Stimulated activated CD8-positive, alpha-beta memory T cell treated with anti-CD3 and anti-CD28 coated beads, Interleukin-7, amount 100 ng/mL, for 48 hours (primary cell): ENCODE measurements at places on chromosomes 13 and 19.

DNA sequence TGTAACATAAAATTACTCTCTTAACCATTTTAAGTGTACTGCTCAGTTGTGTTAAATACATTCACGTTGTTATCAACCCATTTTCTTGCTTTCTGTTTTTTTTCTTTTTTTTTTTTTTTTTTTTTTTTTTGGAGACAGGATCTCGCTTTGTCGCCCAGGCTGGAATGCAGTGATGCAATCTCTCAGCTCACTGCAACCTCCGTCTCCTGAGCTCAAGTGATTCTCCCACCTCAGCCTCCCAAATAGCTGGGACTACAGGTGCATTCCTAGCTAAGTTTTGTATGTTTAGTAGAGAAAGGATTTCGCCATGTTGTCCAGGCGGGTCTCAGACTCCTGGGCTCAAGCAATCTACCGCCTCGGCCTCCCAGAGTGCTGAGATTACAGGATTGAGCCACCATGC lies 42.5 kb upstream of the C13orf42 start:
- DNase-seq: no peak

GRCh38 chr13:36453516-36453915 lies 21.2 kb downstream of the CCNA1 start:
- DNase-seq: no peak

DNA sequence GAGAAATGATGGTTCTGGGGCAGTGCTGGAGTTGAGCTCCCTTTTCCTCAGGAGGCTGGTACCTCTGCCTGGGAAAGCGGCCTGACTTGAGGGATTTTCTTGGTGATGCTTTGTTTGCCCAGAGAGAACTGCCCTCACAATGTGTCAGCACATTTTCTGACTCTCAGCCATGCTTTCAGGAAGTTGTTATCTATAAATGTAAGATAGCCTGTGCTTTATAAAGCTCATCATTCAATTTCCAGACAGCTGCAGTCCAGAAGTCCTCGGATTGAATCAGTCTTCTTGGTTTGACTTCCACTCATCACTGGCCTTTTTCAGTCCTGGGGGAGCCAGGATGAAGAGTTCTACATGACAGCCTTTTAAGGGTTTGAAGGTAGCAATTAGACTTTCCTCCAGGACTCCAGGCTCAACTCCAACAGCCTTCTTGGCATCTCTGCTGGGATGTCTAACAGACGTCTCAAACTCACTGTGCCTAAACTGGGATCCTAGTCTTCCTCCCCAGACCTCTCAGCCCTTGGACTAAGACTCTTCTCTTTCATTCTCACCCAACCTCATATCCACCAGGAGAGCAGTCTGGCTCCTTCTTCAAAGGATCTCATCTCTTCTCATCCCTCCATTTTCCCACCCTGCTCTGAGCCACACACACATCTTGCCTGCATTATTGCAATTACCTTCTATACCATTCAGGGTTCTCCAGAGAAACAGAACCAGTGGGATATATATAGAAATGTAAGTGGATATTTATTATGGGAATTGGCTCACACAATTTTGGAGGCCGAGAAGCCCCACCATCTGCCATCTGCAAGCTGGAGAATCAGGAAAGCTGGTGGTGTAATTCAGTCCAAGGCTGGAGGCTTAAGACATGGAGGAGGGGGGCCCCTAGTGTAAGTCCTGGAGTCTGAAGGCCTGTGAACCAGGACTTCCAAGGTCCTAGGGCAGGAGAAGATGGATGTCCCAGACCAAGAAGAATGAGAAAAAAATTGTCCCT lies 13.1 kb downstream of the ERICH6B start:
- DNase-seq: no peak

GRCh38 chr19:6103894-6104293 lies 6.4 kb downstream of the RFX2 start:
- no peak for DNase-seq

DNA sequence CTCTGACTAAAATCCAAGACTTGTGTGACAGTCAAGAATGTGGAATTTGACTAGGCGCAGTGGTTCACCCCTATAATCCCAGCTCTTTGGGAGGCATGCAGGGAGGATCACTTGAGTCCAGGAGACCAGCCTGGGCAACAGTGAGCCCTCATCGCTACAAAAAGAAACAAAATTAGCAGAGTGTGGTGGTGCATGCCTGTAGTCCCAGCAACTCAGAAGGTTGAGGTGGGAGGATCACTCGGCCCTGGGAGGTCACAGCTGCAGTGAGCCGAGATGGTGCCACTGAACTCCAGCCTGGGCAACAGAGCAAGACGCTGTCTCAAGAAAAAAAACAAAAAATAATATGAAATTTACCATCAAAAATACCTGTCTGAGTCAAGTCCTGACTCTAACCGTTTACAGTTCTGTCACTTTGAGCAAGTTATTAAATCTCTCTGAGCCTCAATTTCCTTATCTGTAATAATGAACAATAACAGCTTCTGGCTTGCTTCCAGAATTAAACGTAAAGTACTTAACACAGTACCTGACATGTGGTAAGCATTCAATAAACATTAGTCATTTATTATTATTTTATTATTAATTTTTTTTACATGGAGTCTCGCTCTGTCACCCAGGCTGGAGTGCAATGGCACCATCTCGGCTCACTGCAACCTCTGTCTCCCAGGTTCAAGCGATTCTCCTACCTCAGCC lies 204.6 kb upstream of the TSC22D1 start:
- no peak for DNase-seq

GRCh38 chr13:36736119-36736726 lies 62.4 kb downstream of the SERTM1 start:
- peak; percentile 2 for DNase-seq

- no peak for DNase-seq
Observed at GRCh38 chr13:111411919-111412650, 91.6 kb downstream of the TEX29 start.

GRCh38 chr19:47230054-47230920 lies 712 bp downstream of the BBC3 start:
- DNase-seq: no peak

- no peak for DNase-seq
Observed at GRCh38 chr13:106916329-106916976, 348.5 kb upstream of the ARGLU1 start.

DNA sequence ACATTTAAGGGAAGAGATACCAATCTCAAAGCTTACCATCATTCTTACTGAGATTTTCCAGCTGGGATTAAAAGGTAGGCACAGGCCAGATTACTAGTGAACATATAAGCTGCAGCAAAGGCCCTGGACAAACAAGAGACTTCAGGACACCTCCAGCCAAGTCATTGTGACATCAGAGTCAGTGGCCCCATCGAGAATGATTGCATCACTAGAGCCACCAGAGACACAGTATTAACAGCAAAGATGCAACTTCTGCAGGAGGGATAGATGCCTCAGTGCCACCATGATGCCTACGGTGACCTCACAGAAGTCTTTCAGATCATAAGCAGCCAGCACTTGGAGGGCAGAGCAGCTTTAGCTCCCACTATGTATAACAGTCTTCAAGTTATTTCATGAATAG lies 8.6 kb downstream of the RUBCNL start:
- DNase-seq: no peak

DNA sequence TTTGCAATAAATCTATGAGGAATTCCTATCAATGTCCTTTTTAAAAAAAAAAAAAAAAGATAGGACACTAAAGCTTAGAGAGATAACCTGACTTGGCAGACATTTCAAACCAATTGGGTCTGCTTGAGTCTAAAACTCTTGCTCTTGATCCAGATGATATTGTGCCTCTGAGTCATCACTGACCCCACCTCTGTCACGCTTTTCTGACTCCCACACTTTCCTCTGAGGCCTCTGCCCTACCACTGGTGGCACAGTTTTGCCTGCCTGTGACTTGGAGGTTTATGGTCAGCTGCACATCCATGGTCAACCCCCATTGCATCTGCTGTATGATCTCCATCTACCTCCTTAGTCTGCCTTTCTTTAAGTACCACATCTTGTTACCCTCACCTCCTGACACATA lies 328.7 kb downstream of the SPRY2 start:
- DNase-seq: no peak

DNA sequence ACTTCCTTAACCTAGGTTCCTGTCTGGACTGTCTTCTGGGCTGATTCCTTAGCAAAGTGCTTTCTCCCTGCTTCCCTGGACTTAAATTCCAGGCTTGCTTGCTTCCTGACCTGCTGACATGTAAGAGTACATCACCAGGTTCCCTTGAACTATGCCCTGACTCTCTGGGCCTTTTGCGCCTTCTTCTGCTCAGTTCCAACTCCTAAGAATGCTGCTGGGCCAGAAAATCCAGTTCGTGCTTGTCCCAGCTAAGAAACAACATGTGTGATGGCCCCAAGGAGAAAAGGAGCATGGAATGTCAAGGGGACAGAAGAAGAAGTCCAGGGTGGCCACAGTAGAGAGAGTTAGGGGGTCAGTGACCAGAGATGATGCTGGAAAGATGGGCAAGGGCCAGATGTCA lies 42.6 kb upstream of the MBNL2 start:
- DNase-seq: no peak

DNA sequence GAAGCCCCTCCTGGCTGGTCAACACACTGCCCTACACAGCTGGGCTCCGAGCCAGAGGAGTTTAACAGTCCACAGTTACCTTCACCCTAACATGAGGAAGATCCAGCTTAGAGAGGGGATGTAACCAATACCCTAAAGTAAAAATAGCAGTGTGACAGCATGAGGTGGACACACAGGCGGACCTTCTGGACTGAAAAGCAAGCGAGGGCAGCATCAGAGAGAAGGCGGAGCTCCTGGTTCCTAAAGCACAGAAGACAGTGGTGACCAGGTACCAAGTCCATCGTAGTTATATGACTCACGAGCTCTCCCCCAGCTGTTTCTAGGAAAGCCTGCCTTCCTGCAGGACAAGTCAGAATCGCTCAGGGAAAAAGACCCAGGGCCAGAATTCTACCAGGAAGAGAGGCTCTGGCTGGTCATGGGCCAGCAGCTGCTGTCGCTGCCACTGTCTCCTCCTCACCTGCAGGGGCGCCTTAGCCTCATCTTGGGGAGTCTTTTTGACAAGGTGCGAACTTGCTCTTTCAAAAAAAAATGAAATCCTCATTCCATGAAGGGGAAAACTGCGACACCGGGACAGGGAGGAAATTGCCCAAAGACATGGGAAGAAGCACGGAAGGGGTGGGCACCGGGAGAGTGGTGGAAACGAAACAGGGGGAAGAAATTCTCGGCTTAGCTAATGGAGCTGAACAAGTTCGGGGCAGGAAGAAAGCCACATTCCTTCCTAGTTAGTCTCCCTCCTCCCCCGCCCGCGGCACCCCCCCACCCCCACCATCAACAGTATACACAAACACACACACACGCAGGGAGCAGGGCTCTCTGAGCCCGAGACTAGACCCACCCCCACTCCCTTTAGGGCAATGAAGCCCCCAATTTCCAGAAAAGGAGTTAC lies 1.7 kb downstream of the ELL start:
- DNase-seq: no peak

GRCh38 chr13:102651392-102651791 lies 43.5 kb downstream of the METTL21C start:
- DNase-seq: no peak

DNA sequence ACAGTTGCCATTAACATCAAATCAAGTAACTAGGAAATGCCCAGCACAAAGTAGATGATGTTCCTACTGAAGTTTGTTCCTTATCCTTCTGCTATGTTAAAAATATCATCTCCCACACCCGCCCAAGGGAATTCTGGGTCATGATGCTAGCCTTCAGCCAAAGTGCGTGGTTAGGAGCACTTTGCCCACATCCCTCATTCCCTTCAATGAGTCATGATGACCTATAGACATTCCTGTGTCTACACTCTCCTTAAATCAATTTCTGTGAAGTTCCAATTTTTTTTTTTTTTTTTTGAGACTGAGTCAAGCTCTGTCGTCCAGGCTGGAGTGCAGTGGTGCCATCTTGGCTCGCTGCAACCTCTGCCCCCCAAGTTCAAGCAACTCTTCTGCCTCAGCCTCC lies 17.0 kb downstream of the RXFP2 start:
- DNase-seq: no peak

DNA sequence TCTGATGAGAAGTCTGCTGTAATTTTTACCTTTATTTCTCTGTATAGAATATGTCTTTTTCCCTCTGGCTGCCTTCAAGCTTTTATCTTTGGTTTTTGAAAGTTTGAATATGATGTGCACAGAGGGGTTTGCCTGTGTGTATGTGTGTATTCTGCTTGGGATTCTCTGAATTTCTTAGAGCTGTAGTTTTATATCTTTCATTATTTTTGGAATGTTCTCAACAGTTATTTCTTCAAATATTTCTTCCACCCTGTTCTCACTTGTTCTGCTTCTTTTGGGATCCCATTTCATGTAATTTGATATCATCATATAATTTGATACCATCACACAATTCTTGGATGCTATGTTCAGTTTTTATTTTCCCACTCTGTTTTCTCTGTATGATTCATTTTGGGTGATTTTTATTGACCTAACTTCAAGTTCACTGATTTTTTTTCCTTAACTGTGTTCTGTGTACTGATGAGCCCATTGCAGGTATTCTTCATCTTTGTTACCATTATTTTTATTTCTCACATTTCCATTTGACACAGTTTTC lies 7.5 kb downstream of the COG3 start:
- DNase-seq: no peak

- no peak for DNase-seq
Observed at GRCh38 chr13:99967498-99967868, 4.1 kb downstream of the ZIC5 start.

- peak; percentile 64 for DNase-seq
Observed at GRCh38 chr13:99496184-99497142, 4.8 kb upstream of the TM9SF2 start.

- no peak for DNase-seq
Observed at GRCh38 chr13:113621046-113621445, 36.5 kb downstream of the TFDP1 start.

- no peak for DNase-seq
Observed at GRCh38 chr13:66036636-66037035, 1193.5 kb downstream of the PCDH9 start.

DNA sequence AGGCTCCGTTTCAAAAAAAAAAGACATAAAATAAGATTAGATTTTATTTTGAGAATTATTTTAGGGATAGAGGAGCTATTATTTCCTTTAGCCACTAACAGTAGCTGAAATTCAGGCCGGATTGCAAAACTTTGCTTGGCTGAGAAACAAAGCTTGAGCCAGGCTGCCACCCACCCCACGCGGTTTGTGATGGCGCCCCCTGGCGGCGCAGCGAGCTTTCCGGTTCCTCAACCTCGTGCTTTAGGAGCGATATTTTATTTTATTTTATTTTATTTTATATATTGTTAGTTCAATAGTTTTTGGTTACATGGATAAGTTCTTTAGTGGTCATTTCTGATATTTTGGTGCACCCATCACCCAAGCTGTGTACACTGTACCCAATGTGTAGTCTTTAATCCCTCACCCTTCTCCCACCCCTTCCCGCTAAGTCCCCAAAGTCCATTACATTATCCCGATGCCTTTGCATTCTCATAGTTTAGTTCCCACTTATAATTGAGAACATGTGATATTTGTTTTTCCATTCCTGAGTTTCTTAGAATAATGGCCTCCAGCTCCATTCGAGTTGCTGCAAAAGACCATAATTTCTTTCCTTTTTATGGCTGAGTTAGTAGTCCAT lies 19.8 kb upstream of the CEACAM4 start:
- no peak for DNase-seq

GRCh38 chr19:18603958-18604819 lies 2.4 kb downstream of the CRLF1 start:
- no peak for DNase-seq
